ENCODE measurements at places on chromosomes 4 and X.

DNA sequence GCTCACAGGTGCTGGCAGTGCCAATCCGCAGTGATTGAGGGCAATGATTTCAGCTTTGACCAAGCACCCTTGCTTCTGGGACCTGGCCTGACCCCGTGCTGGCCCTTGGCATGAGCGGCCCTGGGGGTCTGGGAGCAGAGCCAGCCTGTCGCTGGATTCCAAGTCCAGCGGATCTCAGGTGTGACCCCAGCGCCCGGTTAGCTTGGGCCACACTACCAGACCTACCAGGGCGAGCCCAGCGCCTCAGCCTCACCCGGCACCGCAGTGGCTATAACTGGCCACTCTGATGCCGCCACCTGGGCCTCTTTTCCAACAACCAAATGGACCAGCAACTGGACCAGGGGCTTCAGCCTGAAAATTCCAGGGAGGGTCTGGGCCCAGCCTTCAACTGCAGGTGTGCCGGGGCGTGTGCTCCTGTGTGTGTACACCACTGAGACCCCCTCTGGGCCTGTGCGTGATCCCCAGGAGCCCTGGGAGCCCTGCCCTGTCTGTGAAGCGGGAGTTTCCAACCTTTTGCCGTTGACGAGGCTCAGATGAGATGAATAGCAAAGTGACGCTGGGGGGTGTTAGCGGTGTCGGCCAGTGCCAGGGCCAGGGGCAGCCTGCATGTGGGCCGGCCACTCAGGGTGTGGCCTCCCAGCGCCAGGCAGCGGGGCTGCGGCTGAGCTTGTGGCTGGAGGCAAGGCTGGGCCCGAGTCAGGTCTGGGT, 658 bp downstream of the SH3TC1 start:
- no peak for DNase-seq

DNA sequence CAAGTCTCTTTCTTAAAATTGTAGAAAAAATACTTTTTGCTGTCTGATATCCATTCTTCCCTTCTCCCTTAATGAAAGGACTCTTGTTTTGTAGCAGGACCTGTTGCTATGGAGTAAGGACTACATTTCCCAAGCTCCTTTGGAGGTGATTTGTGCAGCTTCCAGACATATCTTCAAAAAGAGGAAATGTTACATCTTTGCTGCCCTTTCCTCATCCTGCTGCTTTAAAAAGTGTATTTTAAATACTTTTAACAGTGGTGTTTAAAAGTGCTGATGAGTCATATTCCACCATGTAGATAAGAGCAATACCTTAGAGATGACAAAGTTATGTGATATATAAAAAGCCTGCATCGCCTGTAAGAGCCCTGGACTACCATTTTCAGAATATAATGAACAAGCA, 98.7 kb downstream of the CFAP299 start:
- no peak for DNase-seq

DNA sequence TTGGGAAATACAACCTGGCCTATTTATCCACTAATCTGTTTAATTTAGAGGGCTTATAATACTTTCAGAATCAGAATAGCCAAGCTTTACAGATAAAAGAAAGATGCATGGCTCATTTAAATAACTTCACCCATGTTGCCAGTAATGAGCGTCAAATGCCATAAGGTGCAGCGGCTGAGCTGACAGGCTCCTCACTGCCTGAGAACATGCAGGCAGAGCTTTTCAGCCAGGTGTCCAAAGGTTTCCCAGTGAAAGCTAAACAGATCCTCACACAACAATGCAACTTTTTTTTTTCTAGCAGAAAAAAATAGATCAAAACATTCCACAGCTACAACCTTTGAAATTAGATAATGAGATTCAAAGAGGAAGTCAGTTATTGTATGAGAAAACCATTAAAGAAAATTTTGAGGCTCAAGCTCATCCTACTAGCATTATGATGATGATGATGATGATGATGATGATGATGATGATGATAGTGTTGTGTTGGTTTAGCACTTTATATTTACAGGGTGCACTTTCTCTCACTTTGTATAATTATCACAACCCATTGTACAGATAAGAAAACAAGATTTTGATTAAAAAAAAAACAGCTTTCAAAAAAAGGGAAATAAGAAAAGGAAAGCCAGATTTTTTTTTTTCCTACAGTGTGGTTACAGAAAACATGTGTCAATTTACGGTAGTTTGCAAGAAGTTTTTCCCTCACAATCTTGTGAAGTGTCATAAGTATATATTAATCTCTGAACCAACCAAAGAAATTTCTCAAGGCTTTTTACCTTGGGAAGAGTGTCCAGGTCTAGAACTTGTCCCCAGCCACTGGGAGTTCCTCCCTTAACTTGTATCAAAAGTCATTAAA, 12.2 kb upstream of the TNIP3 start:
- no peak for DNase-seq

GRCh38 chr4:30842689-30843088, 122.5 kb downstream of the PCDH7 start:
- no peak for DNase-seq

DNA sequence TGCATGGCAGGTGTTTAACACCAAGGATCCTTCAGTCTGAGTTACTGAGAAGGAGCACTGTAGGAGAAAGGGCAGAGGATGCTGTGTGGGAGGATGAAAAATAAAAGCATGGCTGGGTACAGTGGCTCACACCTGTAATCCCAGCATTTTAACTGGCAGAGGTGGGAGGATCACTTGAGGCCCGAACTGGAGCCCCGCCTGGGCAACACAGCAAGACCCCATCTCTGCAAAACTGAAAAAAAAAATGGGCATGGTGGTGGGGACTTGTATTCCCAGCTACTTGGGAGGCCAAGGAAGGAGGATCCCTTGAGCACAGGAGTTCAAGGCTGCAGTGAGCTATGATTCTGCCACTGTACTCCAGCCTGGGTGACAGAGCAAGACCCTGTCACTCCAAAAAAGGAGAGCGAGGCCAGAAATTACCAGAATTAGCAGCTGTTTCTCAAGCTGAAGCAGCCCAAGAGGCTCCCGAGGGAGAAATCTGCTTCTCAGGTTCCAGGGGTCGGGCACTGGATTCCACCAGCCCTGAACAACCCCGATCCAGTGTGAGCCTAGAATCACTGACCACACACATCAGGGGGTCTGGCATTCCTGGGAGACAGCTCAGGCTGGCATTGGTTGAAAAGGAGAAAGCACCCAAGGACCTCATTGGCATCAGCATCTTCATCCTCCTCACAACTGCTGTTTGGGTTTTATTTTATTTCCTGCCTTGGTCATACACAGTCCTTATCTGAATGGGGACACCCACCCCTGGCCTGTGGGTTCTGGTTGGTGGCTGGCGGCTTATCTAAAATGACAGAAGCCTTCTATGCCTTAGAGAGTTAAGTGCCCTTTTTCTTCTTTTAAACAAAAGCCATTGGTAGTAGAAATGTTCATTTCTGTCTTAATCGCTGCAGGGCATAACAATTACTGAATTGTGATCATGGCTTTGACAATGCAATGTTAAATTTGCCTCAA, 66.3 kb upstream of the TRIM2 start:
- DNase-seq = no peak

- DNase-seq = no peak
These were observed 441.7 kb upstream of the RASGEF1B start for GRCh38 chr4:81913427-81913879.

DNA sequence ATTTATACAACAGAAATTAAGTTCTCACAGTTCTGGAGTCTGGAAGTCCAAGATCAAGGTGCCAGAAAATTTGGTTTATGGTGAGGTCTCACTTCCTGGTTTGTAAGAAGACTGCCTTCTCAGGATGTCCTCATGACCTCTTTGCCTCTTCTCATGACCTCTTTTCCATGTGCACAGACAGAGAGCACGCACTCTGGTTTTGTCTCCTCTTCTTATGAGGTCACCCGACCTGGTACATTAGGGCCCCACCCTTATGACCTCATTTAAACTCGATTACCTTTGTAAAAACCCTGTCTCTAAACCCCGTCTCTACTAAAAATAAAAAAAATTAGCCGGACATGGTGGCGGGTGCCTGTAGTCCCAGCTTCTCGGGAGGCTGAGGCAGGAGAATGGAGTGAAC, 155.9 kb downstream of the KIT start:
- no peak for DNase-seq
